Cardiac muscle cell (in vitro differentiated cells and primary cell): ENCODE measurements at places on chromosomes 6 and 20. TPM values are rescaled to one million over a fixed set of nuclear protein-coding genes. Genes with fewer than 3 reads are reported as not detected.
A peak's percentile ranks its signal among the peaks of the same experiment; 100 is the strongest.

DNA sequence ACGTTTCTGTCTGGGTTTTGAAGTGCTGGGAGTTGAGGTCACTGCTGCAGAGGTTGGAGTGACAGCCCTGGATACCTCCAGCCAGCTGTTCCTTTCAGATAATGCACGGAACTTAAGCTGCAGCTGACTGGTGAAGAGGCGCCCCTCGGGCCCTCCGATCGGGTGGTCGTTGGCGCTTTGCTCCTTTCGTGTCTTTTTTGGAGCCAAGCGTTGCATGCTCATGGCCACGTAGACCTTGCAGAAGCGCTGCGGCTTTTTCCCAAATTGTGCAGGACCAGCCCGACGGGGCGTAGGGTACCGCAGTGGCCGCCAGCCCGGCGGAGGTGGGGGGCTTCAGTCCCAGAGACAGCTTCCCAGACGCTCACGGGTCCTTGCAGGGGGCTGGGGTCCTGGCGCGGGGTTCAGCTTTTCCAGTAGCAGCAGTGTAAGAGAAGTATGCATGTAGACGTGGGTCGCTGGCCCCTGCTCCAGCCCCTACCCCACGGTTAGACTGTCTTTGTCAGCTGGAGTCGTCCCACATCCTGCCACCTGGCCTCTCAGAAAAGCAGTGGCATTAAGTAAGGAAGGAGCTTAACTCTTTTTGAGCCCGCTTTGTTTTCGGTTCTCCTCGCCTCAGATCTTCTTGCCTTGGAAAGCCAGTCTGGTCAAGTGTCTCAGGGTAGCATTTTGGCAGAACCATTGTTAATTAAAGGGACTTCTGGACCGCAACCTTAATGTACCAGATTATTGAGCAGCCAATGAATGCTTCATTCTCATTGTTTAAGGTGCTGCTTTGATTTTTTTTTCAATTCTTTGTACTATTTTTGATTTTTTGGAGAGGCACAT, 838 bp downstream of the TNFAIP3 start:
- peak; percentile 27 for DNase-seq
- no peaks in the 10 kb centered on the region for H3K27me3 ChIP-seq
- H3K36me3 ChIP-seq, result peaks cover 7% of the 10 kb centered on the region
- H3K27ac ChIP-seq, result peak overlapping the region; percentile 92

DNA sequence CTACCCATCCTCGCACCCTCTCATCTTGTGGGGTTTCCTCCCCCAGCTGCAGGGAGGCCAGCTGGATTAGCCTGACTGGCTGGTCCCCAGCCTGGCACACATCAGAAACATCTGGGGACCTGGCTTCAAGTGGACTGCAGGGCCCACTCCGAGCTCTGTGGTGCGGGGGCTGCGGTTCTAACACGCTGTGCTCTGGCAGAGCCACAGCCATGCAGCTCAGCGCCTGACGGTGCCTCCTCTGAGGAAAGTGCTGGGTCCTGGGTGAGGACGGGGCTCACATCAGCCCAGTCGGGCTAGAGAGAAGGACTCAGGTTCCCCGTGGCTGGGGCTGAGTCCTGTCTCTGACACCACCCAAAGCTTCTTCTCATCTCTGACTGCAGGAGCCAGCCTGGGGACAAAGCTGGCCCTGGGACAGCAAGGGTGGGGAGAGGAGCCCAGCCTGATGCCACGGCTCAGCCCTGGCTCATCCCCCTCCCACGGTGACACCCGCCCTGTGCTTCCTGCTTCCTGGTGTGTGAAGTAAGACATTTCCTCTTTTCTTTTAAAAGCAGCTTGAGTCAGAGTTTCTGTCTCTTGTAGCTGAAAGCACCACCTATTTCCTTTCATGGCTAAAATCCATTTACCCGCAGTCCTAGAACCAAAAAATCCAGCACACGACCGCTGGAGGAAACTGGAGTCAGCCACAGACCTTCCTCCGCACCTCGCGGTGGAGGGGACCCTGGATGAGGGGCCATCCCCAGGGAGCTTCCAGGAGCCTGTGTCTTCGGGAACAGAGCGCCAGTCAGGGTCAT, 127.4 kb upstream of the AFDN start:
- no peak for DNase-seq
- peaks cover 7% of the 10 kb centered on the region for H3K4me1 ChIP-seq
- no peaks in the 10 kb centered on the region for H3K36me3 ChIP-seq
- no peak overlapping the region for H3K4me3 ChIP-seq
- H3K27me3 ChIP-seq, result no peaks in the 10 kb centered on the region

- peak; percentile 49 for DNase-seq
- H3K36me3 ChIP-seq, result no peaks in the 10 kb centered on the region
- H3K4me3 ChIP-seq, result no peak overlapping the region
- no peaks in the 10 kb centered on the region for H3K4me1 ChIP-seq
These were observed 84.7 kb downstream of the SASH1 start for GRCh38 chr6:148427333-148427732.

GRM4 gene
- total RNA-seq, result 0.25 and 0.42 TPM in 2 replicates

GRCh38 chr20:50003253-50003656, 20.5 kb downstream of the SNAI1 start:
- H3K4me3 ChIP-seq, result no peak overlapping the region
- DNase-seq, result peak; percentile 98
- H3K27me3 ChIP-seq, result no peaks in the 10 kb centered on the region

DNA sequence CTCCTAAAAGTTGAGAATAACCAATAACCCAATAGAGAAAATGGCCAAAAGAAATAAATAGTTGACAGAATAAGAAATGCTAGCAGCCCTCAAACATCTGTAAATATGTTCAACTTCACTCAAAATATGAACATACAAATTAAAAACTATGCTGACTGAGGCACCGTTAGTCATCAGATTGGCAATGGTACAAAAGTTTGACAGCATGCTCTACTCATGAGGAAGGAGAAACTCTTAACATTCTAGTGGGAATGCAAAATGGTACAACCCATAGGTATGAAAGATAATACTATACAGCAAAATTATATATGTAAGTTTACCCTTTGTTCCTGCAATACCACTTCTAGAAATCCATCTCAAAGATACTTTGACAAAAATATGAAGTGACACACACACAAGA, 1.6 kb upstream of the ZSCAN12 start:
- no peak overlapping the region for H3K27ac ChIP-seq
- peaks cover 7% of the 10 kb centered on the region for H3K36me3 ChIP-seq
- no peak overlapping the region for H3K4me3 ChIP-seq
- DNase-seq, result peak; percentile 12

DNA sequence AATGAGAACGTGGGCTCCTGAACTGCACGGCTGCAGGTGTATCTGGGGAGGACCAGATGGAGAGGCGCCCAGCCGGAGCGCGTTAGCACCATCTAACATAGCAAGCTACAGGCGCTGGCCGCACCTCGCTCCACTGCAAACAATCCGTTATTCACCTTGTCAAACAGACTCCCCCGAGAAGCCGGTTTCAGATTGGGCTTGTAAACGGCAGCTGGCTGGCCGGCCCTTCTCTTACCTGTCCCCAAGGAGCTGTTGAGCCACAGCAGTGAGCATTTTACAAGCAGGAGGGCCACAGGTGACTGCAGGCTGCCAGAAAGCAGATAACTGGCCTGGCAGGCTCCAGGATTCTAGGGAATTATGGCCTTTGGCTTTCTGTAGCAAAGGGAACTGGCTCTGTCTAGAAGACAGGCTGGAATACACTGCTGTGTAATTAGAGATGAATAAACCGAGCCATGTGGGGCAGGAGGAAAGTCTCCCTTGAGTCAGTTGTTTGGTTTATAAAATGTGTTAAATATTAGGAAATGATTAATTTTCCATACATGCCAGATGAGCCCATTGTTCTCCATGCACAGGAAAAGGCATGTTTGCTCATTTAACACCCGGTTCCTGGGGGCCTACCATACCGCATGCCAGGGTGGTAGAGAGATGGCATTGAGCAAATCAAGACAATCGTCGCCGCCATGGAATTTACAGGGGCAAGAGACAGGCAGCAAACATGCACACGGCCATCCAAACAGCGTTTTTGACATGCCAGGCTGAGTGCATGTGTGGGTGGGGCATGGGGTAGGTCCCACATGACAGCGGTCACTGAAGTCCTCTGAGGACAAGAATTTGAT, 159.3 kb downstream of the NFATC2 start:
- H3K4me1 ChIP-seq, result peaks cover 9% of the 10 kb centered on the region
- peaks cover 4% of the 10 kb centered on the region for H3K36me3 ChIP-seq
- no peaks in the 10 kb centered on the region for H3K27me3 ChIP-seq
